EH (cell line): ENCODE measurements at places on chromosomes 1 and 21.

GRCh38 chr1:38128926-38129453, 82.4 kb upstream of the POU3F1 start:
- DNase-seq = no peak

- no peak for DNase-seq
Observed at GRCh38 chr1:162550925-162551324, 10.6 kb upstream of the UAP1 start.

GRCh38 chr1:93483200-93483599, 35.3 kb downstream of the FNBP1L start:
- DNase-seq = no peak

GRCh38 chr1:910311-910880, 13.3 kb upstream of the SAMD11 start:
- no peak for DNase-seq

DNA sequence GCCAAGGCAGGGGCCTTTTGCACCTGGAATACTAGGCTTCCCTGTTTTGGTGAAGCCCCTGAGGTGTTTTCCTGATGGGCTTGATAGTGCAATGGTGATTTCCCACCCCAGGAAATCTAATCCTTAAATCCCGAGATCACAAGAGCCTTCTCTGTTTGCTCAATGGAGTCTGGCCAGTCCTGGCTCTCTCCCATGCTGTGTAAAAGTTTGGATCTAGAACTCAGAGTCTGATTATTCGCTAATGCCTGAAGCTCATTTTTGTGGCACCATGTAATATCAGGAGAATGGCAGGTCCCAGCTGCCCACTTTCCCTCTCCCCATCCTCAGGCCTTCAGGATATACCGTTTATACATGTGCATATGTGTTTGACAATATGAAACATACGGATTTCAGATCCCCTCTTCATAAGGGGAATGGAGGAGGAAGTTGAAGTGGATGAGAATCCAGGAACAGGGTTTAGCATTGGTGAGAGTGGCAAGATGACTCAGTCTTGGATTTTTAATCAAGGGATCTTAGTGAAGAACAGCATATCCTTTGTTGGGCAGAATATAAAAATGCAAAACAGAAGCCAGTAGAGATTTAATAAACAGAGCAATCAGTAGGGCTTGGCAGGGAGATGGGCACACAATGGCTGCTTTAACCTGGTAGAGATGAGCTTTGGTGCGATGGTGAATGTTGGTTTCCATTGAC, 62.1 kb downstream of the CLIC6 start:
- no peak for DNase-seq

GRCh38 chr21:43926196-43926595, 61.2 kb downstream of the AGPAT3 start:
- no peak for DNase-seq

DNA sequence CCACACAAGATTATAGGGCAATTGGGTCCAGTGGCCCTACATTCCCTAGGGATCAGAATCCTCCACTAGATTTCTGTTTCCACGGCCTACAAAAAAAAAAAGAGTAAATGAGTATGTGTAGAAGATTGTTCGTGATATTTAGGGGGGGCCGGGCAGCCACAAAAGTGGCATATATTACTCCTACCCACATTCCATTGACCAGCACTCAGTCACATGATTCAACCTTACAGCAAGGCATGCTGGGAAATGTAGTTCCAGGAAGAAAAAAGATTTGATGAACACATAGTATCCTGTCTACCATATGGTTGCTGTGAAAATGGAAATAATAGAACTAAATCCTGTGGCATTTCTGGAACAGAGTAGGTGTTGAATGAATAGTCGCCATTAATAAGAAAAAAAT, 43.4 kb upstream of the GJB5 start:
- DNase-seq = no peak

GRCh38 chr1:154840269-154841176, 29.6 kb downstream of the KCNN3 start:
- peak; percentile 35 for DNase-seq

GRCh38 chr1:159786966-159787365, 6.2 kb downstream of the DUSP23 start:
- peak; percentile 32 for DNase-seq

DNA sequence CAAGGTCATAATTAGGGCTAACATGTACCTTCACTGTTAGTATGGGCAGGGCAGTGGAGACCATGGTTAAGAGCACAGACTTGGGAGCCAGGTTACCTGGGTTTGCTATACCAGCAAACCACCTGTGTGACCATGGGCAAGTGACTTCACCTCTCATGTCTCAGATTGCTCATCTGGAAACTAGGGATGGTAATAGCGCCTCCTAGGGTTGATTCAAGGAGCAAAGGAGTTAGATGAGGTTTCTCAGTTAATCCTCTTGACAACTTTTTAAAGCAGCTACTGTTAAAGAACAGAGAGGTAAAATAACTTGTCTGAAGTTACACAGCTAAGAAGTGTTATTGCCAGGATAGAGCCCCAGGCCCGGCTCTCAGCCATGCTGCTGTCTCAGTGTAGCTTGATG, 790 bp upstream of the MATN1 start:
- no peak for DNase-seq

DNA sequence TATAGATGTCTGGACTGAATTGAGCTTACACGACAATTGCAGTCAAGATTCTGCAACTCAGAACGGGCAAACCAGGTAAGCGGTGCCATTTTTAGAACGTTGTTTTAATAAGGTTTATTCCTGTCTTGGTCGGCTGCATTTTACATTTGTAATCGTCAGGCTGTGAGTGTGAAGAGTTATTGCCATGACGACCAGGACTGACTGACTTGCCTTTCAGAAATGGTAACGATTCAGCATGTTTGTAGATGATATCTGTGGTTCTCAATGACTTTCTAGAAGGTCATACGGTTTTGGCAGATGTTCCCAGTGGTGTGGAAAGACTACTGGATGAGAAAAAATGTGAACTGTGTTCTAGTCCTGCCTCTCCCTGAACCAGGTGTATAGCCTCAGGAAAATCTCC, 271.3 kb upstream of the B3GALT2 start:
- peak; percentile 65 for DNase-seq

DNA sequence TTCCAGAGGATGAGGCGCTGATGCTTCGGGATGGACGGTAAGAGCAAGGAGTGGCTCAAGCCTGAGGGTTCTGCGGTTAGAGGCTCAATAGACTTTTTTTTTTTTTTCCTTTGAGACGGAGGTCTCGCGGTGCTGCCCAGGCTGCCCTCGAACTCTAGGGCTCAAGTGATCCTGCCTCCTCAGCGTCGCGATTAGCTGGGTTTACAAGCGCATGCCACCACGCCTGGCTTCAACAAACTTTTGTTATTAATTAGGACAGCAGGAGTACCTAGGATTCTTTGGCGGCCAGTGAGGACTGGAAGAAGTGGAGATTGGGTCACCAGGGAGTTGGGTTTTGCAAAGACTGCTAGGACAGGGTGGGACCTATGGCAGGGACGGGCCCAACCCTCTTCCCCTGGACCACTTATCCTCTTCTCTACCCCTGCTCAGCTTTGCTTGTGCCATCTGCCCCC, 587 bp downstream of the SCNM1 start:
- peak; percentile 83 for DNase-seq

GRCh38 chr21:29506947-29507346, 208.2 kb downstream of the BACH1 start:
- peak; percentile 23 for DNase-seq

GRCh38 chr1:26257222-26257621, 22.7 kb upstream of the SH3BGRL3 start:
- DNase-seq = no peak

- DNase-seq = no peak
Observed at GRCh38 chr1:227257964-227258363, 60.3 kb downstream of the CDC42BPA start.

GRCh38 chr21:36545776-36546511, 66.0 kb upstream of the CLDN14 start:
- DNase-seq = peak; percentile 23

DNA sequence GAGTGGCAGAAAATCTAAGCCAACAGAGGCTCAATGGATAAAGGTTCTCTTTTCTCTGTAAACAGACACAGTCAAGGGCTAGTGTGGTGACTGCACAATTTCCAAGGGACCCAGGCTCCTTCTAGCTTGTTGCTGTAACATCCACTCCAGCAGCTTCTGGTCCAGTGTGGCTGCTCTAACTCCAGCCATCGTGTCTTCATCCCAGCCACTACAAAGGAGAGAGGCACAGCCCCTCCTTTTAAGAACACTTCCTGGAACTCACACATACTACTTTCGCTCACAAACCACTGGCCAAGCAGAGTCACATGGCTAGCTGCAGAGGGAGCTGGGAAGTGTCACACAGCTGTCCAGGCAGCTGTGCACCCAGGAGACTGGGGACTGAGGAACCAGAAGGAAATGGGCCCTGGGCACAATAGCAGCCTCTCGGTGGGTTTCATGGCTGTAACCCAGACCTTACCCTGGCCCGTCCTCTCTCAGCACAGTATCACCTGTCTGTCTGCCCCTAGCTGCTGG, 188.6 kb upstream of the VAMP3 start:
- no peak for DNase-seq

DNA sequence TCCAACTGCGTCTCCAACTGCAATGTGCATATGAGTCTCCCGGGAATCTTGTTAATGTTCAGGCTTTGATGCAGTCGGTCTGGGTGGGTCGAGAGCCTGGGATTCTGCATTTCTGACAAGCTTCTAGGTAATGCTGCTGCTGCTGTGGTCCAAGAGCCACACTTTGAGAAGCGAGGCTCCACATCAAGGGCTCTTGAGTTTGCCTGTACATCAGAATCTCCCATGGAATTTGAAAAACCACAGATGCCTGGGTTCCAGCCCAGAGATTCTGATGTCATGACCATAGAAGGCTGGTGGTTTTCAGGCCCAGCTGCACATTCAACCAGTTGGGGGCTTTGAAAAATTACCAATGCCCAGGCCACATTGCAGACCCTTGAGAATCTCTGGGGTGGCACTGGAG, 93.9 kb upstream of the TARDBP start:
- DNase-seq = peak; percentile 52

- peak; percentile 19 for DNase-seq
Observed at GRCh38 chr1:178870944-178871343, at the start of gene ANGPTL1. Gene ANGPTL1 (minus strand): TSS chr1:178871077. CDS start chr1:178865776, 5,301 bp downstream.

DNA sequence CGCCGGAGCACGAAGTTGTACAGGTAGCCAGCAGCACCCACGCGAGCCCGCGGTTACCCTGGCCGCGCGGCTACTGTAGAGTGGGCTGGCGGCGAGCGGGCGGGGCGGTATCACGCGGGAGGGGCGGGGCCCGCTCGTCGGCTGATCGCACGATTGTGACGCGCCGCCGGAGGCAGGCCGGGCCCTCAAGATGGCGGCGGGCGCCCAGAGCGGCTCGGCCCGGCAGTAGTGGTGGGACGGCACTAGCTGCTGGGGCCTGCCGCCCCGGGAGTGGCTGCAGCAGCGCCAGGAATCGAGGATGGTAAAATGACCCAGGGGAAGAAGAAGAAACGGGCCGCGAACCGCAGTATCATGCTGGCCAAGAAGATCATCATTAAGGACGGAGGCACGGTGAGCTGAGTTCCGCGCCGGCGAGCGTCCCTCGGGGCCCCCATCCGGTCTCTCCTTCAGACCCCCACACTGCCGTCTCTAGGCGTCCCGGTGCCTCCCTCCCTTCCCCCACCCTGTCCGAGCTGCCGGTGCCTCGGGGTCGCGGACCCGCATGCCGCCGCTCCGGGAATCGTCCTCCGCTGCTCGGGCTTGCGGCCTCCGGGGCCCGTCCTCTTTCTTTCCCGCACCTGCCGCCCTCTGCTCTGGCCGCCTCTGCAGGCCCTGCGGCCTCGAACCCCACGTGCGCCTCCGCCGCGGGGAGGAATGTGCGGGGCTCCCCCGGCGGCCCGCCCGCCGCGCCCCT, 68.3 kb downstream of the SLC35A3 start:
- DNase-seq = peak; percentile 86

DNA sequence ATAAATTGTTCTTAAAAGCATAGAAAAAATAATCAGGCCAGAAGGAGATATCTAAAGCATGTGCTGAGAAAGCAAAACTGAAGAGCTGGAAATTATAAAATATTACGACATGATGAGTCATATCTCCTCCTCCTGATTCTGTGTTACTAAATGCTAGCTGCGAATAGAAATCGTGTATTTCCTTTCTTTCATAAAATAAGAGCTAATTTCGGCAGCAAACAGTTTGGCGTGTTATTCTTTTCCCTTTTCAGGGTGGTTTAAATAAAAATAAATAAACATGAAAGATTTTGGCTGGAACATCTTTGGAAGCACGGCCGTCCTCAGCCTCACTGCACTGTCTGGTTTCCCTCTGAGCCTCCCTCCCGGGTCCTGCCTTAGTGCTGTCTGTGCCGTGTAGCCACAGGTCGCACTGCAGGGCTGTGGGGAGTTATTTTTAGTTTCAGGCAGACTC, 56.0 kb downstream of the ADARB1 start:
- peak; percentile 87 for DNase-seq

GRCh38 chr1:10835822-10836421, 39.5 kb upstream of the CASZ1 start:
- DNase-seq = peak; percentile 51

GRCh38 chr1:68624233-68624632, 127.4 kb upstream of the DEPDC1 start:
- DNase-seq = peak; percentile 2

- peak; percentile 17 for DNase-seq
Observed at GRCh38 chr1:64546013-64546412, 76.1 kb downstream of the CACHD1 start.

DNA sequence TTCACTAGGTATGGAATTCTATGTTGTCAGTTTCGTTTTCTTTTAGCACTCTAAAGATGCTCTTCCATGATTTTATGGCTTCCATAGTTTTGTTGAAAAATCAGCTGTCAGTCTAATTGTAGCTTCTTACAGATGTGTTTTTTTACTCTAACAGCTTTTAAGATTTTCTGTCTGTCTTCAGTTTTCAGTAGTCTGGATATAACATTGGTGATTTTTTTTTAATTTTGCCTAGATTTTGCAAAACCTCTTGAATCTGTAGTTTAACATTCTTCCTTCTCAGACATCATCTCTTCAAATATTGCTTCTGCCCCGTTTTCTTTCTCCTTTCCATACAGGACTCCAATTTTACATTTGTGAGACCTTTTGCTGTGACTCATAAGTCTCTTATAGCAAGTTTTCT, 17.9 kb upstream of the DYRK1A start:
- DNase-seq = peak; percentile 30

DNA sequence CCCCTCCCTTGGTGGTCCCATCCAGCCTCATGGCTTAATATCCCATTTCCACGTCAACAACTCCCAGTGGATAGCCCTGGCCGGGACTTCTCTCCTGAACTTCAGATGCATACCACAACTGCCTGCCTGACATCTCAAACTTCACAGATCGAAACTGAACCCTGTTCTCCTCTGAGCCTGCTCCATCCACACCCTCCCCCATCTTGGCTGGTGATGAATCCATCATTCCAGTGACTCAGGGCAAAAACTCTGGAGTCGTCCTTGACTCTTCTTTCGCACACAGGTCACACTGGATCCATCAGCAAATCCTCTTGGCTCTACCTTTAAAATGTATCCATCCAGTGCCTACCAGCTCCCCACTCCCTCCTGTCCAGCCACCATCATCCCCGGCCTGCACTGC, 3.9 kb downstream of the TAS1R2 start:
- DNase-seq = peak; percentile 18
